ENCODE measurements at places on chromosomes 13 and 19. TPM values are rescaled to one million over a fixed set of nuclear protein-coding genes. Genes with fewer than 3 reads are reported as not detected.

The MEDAG gene
- total RNA-seq = 0.36 TPM

The TBXA2R gene
- total RNA-seq = not detected

The KIR2DL1 gene
- not detected for total RNA-seq

DNA sequence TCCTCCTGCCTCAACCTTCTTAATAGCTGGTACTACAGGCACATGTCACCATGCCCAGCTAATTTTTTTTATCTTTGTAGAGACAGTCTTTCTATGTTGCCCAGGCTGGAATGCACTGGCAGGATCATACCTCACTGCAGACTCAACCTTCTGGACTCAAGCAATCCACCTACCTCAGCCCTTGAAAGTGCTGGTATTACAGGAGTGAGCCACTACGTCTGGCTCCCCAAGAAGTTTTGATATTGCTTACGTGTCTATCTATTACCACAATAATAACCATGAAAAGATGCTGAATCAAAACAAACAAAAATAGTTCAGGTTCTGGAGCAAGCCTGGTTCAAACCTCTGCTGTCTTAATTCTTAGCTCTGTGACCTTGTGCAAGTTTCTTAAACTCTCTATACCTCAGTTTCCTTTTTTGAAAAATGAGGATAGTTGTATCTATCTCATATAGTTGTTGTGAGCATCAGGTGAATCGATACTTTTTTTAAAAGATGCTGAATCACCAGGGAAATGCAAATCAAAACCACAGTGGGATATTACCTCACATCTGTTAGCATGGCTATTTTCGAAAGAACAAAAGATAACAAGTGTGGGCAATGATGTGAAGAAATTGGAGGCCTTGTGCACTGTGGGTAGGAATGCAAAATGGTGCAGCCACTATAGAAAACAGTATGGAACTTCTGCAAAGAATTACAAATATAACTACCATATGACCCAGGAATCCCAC is 19.0 kb upstream of the LEUTX start:
- no peaks in the 10 kb centered on the region for H3K4me1 ChIP-seq
- no peaks in the 10 kb centered on the region for H3K36me3 ChIP-seq
- no peak overlapping the region for H3K27ac ChIP-seq
- H3K4me3 ChIP-seq = no peak overlapping the region
- H3K27me3 ChIP-seq = peaks cover 29% of the 10 kb centered on the region

DNA sequence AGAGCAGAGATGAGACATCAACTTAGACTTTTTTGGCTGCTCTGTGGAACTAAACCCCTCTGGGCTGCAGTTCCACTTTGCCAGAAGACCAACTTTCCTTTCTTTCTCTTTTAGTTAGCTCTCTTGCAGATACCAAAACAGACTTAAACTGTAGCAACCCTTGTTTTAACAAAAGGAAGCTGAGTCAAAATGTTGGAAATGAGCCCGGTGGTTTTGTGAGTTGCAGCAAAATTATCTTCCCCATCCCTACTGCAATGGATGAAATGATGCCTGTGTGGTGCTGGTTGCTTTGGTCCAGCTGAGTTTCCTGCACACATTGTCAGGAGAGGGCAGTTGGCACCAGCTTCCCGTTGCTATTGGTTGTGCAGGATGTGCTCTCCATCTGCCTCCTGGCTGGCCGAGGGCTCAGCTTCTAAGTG is 115.3 kb downstream of the LRCH1 start:
- peaks cover 29% of the 10 kb centered on the region for H3K36me3 ChIP-seq
- H3K4me1 ChIP-seq = peaks cover 58% of the 10 kb centered on the region
- DNase-seq = no peak
- no peaks in the 10 kb centered on the region for H3K27me3 ChIP-seq

GRCh38 chr13:103703246-103703645 is 637.0 kb upstream of the SLC10A2 start:
- H3K27ac ChIP-seq = no peak overlapping the region
- H3K36me3 ChIP-seq = no peaks in the 10 kb centered on the region

The GADD45GIP1 gene
- total RNA-seq = 23.1 TPM

- DNase-seq = no peak
- H3K4me1 ChIP-seq = peaks cover 6% of the 10 kb centered on the region
- H3K27me3 ChIP-seq = no peaks in the 10 kb centered on the region
These were observed 31.4 kb downstream of the DNAJC3 start for GRCh38 chr13:95708391-95708774.

The CYP2A7 gene
- not detected for total RNA-seq

The SLITRK6 gene
- total RNA-seq = 13.0 TPM

The BRME1 gene
- 3.5 TPM for total RNA-seq

The ZNF540 gene
- total RNA-seq = 1.1 TPM

DNA sequence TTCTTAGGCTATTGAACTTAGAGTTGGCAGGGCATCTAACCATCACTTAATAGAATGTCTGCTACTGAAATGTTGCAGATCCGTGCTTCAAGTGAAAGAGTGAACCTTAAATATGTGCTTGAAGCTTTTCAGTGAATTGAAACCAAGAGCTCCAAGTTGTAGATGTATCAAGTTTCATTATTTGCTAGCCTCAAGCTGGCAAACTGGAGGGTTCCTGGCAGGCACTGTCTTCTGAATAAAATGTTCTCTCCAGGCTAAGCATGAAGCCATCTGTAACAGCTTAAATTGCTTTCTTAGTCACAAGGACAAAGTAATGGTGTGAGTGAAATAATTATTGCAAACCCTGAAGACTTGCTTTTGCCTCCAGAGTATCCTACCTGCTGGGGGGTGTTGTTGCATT is 415.0 kb upstream of the SPRY2 start:
- DNase-seq = no peak
- H3K4me1 ChIP-seq = peaks cover 23% of the 10 kb centered on the region
- H3K36me3 ChIP-seq = no peaks in the 10 kb centered on the region
- H3K27me3 ChIP-seq = no peaks in the 10 kb centered on the region
- no peak overlapping the region for H3K4me3 ChIP-seq
- no peak overlapping the region for H3K27ac ChIP-seq

DNA sequence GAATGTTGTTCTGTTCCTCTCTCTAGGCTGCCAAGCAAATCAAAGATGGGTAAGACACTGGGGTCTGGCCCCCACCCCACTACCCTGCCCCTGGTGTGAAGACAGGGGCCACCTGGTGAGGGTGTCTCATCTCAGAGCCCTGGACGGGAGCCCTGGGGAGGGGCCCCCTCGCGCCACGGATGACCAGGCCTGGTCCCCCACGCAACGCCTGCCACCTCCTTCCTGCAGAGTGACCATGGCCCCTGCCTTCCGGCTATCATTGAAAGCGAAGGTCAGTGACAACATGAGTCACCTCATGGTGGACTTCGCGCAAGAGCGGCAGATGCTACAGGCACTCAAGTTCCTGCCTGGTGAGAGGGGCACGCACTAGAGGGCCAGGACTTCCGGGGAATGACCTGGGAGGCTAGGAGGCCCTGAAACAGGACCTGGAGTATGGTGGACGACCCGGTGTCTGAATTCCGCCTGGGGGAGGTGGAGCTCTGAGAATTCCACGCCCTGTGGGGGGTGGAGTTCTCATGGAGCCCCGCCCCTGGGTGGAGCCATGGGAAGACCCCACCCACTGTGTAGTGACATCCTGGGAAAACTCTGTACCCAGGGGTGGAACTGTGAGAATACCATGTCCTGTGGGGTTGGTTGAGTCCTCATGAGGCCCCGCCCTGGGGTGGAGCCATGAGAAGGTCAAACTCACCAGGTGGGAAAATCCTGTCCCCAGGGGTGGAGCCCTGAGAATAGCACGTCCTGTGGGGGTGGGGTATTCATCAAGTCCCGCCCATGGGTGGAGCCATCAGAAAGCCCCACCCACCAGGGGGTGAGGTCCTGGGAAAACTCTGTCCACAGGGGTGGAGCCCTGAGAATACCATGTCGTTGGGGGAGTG is 6.1 kb downstream of the FSD1 start:
- H3K36me3 ChIP-seq = no peaks in the 10 kb centered on the region
- no peaks in the 10 kb centered on the region for H3K4me1 ChIP-seq
- H3K27ac ChIP-seq = no peak overlapping the region

GRCh38 chr19:42239544-42240220 is 2.7 kb downstream of the GSK3A start:
- H3K4me3 ChIP-seq = peak overlapping the region; percentile 50
- H3K27me3 ChIP-seq = no peaks in the 10 kb centered on the region
- no peak for DNase-seq

- H3K4me3 ChIP-seq = no peak overlapping the region
- no peak overlapping the region for H3K27ac ChIP-seq
- DNase-seq = no peak
- peaks cover 4% of the 10 kb centered on the region for H3K4me1 ChIP-seq
These were observed 92.2 kb downstream of the SLC7A1 start for GRCh38 chr13:29503041-29503837.

The KCNC3 gene
- 9.5 TPM for total RNA-seq

DNA sequence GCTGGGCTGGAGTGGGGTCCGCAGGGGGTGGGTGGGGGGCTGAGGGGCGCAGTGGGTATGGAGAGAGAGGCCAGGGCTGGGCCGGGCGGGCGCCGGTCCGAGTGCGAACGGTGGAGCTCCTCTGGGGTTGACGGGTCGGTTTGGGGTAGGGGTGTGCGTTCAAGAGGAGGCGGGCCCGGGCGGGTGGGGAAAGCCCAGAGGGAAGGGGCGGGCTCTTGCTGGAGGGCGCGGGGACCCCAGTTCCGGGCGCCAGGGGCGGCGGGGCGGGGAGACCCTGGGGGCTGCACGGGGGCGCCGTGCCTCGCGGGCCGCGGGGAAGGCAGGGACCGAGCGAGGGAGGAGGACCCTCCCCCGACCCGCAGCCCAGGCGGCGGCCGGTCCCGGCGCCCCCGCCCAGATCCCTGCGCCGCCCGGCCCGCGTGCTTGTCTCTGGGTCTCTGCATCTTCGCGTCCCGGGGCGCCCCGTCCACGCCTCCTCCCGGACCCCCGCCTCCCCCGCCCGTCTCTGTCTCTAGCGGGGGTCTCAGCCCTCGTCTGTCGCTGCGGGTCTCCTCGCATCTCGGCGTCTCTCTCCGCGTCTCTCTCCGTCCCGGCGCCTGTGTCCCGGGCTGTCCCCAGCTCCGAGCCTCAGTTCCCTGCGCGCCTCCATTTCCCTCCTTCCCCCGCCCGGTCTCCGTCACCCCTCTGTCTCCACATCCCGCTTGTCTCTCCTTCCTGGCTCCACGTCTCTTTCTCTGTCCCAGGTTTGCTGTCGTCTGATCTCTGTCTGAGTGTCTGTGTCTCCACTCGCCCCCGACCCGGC is 8.3 kb upstream of the SHISA7 start:
- H3K27me3 ChIP-seq = peaks cover 29% of the 10 kb centered on the region
- peaks cover 8% of the 10 kb centered on the region for H3K36me3 ChIP-seq
- no peak for DNase-seq
- peak overlapping the region; percentile 77 for H3K4me3 ChIP-seq
- H3K4me1 ChIP-seq = peaks cover 12% of the 10 kb centered on the region

DNA sequence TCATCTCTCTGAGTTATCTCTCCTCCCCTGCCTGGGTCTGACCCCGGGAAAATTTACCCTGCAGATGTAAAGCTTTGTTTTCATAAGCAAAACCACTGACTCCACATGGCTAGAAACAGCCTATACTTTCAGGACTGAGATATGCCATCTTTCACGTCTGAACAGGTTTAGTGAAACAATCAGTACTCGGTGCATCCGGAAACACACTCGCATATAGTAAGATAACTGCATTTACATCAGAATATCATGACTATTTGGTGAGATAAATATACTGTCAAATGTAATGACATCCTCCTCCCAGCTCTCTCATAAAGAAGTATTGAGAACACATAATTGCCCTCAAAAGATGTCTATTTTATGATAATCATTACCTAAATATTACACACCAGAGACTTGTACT is 172.8 kb downstream of the EFNB2 start:
- no peak for DNase-seq
- H3K36me3 ChIP-seq = no peaks in the 10 kb centered on the region
- H3K4me1 ChIP-seq = no peaks in the 10 kb centered on the region
- H3K4me3 ChIP-seq = no peak overlapping the region
- no peak overlapping the region for H3K27ac ChIP-seq
- no peaks in the 10 kb centered on the region for H3K27me3 ChIP-seq

GRCh38 chr19:46471116-46471733 is at the start of gene PNMA8A:
TSS of gene PNMA8A (minus strand) at chr19:46471563. CDS start at chr19:46471035, 528 bp downstream.
- H3K4me3 ChIP-seq = peak within 1 kb of the TSS; percentile 79
- H3K4me1 ChIP-seq = peaks cover 4% of the 10 kb centered on the region

DNA sequence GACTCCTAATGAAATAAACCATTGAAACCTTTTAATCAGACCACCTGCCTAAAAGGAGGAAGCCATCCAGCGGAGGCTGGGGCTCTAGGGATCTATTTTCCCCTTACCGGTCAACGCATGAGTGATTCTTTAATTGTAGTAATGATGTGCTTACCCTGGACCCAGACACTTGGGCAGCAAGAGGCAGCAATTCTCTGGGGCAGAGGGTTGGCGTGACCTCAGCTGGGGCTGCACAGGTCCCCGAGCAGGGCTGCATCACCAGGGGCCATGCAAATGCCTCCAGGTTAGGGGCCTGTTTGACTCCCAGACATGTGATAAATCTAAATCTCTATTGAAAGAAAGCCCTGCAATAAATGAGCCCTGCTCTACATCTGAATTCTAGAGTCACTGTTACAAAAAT is 194.2 kb upstream of the TSHZ3 start:
- no peak for DNase-seq
- peaks cover 55% of the 10 kb centered on the region for H3K27me3 ChIP-seq
- H3K27ac ChIP-seq = no peak overlapping the region
- no peak overlapping the region for H3K4me3 ChIP-seq
- H3K4me1 ChIP-seq = no peaks in the 10 kb centered on the region
- H3K36me3 ChIP-seq = no peaks in the 10 kb centered on the region

The NUDT19 gene
- 17.1 TPM for total RNA-seq

GRCh38 chr19:19342086-19343015 is 21.7 kb downstream of the MAU2 start:
- H3K36me3 ChIP-seq = peaks cover 10% of the 10 kb centered on the region
- DNase-seq = peak; percentile 87
- no peaks in the 10 kb centered on the region for H3K4me1 ChIP-seq
- H3K27ac ChIP-seq = peak overlapping the region; percentile 31
- H3K4me3 ChIP-seq = no peak overlapping the region

DNA sequence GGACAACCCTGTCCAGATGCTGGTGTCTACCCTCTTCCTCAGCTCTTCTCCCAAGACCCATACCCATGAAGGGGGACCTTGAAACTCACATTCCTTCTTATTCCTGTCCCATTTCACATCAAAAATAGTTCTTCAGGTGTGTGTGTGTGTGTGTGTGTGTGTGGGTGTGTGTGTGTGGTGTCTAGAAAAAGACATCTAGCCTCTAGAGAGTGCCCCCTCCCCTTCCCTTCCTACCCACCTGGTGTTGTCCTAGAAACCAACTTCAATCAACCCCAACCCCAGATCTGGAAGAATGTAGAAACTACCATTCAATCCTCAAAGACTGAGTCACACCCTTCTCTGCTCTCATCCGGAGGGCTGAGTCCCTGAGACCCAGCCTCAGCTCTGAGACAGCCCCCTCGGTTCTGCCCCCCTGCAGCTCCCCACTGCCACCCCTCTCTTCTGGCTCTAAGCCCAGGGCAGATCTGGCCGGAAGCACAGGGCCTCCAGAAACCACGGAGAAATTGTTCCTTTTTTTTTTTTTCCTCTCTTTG is 3.5 kb downstream of the KCNN4 start:
- no peaks in the 10 kb centered on the region for H3K36me3 ChIP-seq
- peak overlapping the region; percentile 25 for H3K4me3 ChIP-seq
- H3K4me1 ChIP-seq = peaks cover 50% of the 10 kb centered on the region
- H3K27me3 ChIP-seq = peaks cover 26% of the 10 kb centered on the region
- DNase-seq = no peak
- peak overlapping the region; percentile 64 for H3K27ac ChIP-seq
